Stimulated activated naive CD4-positive, alpha-beta T cell treated with Interleukin-2 at 50 U/mL for 16 hours (primary cell): ENCODE measurements at places on chromosomes 2 and 18.

DNA sequence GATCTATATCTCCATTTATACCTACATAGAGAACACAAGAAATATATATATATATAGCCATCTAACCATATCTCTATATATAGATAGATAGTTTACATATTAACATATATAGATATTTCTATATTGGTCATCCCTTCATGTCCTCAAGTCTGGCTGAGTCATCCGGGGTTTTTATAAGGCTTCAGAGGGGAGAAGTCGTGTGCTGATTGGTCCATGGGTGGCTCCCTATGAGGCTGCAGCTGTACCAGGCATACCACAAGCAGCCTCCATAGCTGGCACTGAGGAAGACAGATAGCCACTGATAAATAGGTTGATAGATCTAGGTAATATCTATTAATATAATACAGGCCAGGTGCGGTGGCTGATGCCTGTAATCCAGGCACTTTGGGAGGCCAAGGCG is 618.3 kb upstream of the SETBP1 start:
- no peak for DNase-seq

DNA sequence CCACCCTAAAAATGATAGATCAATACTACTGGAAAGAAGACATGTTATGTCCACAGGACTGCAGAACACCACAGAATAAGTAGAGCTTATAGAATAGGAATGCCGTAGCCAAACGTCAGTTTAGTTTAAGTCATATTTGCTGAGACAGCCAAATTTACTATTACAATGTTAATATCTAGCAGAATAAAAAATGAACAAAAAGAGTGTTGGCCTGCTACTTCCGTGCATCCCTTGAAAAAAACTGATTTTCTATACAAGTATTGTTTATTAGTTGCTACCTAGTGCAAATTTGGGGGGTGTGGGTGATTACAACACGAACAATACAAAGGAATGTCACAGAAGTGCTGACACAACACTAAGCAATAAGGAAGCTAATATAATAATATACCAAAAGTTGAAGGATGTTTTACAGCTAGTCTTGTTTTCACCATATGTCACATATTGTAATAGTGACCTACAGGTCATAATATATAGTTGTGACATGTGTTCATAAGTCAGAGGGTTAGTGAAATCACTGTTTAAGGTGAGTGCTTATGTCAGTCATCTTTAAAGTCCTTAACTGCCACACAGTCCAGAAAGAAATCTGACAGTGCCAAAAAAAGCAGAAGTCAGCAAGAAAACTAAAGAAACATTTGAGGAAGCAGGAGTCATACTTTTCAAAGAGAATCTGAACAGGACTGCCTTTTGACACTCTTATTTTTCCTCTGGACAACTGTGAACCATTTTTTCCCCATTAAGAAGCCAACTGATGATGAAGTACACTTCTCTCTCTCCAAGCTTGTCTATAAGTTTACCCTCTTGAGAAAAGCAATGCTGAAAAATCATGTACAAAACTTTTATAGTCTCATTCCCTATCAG is 376.4 kb downstream of the ZEB2 start:
- no peak for DNase-seq

DNA sequence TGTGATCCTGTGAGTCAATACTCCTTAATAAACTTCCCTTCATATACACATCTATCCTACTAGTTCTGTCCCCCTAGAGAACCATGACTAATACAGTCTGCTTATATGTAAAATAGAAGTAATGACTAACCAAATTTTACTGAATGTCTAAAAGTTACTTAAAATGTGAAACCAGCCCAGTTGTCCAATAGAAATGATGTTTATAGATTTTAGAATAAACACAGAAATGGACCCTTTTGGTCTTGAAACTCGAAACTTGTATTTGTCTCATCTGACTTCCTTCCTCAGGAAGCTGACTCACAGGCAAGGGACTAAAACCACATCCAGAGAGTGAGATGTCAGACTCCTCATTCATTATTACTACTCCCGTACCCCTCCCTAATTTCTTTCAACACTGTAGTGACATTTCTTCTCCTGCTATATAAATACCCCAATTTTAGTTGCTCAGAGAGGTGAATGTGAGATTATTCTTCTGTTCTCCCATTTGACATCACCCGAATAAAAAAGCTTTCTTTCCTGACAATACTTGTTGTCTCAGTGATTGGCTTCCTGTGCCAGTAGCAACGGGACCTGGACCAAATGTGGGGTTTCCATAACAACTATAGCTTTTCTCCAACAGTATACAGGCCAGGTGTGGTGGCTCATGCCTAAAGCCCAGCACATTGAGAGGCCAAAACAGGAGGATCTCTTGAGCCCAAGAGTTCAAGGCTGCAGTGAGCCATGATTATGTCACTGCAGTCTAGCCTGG is 486.0 kb downstream of the ERBB4 start:
- no peak for DNase-seq

DNA sequence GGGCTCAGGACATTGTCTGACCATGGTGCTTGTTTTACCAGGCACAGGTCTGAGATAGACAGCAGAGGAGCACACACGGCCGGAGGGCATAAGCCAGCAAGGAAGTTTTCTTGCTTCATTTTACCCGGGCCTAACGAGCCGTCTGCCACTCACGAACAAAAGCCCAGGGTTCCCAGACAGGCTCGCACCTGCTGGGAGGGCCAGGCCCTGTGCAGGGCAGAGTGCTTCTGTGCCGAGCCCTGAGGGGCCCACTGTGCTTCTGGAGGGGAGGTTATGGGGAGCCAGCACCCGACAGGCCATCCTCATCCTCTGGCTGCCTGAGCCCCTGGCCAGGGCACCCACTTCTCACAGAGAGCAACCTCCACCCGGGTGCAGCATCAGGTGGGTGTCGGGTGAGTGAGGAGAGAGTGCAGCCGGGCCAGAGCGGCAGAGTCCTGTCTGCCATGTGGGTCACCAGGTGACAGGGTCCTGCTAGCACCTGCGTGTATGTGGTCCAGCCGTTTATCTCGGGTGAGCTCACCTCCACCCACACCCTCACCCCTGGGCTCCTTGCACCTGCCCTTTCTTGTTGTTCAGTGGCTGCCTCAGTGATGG is 297.9 kb downstream of the NDUFA10 start:
- DNase-seq: no peak

DNA sequence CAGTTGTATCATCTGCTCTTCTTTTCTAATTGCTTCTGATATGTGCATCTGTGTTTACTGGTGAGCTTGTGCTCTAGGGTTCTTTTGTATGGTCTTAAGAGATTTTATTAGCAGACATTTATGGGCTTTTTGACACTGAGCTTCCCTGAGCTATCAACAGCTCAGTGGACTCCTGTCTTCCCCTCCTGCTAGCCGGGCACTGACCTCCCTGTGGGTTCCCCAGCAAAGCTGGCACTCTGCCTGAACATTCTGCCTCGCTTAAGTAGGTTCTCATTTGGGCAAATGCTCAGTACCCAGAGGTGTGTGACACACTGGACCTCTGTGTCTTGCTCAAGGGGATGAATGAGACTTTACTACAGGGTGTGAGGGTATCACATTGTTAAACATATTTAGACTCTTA is 15.8 kb downstream of the TRAF3IP1 start:
- DNase-seq: no peak

GRCh38 chr2:136008205-136008865 is 22.9 kb upstream of the DARS1 start:
- peak; percentile 61 for DNase-seq

- DNase-seq: no peak
Measured at GRCh38 chr18:4641771-4642368, 186.8 kb upstream of the DLGAP1 start.

DNA sequence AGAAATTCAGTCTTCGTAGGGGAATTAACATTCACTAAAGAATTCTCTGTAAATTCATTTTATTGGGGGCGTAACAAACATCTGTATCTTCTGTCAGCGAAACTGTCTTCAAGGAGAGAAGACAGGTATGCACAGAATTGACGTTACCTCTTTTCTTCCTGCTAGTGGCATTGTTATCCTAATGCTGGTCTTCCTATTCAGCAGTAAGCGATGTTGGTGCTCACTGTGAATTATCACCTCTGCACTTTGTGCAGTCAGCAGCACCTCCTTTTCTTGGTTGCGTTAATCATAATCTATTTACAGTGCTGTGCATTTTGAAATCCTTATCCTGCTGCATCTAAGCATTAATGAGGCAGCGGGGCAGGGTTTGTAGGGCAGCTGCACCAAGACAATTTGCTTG is 362.3 kb downstream of the SLC4A3 start:
- no peak for DNase-seq

DNA sequence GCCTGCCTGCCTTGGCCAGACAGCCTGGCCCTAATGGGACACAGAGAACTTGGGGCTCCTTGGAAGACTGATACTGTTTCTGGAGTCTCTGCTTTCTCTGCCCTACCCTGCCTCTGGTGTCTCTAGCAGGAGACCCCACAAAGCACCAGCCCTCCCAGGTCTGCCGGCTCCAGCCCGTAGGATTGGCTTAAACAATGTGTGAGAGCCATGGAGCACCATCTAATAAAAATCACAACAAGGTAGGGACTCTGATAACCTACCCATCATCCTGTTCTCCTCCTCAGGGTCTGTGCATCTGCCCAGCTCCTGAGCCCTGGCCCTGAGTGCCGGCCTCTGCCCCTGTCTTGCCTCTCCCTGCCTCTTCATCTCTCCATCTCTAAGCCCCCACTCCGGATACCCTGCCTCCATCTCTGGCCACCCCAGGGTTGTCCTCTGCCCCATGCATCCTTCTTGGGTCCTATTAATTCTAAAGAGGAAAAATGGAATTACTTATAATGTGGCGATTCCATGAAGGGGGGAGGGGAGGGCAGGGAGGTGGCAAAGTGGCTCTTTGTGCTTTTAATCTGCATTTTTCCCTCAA is 1.2 kb upstream of the ECEL1 start:
- no peak for DNase-seq

DNA sequence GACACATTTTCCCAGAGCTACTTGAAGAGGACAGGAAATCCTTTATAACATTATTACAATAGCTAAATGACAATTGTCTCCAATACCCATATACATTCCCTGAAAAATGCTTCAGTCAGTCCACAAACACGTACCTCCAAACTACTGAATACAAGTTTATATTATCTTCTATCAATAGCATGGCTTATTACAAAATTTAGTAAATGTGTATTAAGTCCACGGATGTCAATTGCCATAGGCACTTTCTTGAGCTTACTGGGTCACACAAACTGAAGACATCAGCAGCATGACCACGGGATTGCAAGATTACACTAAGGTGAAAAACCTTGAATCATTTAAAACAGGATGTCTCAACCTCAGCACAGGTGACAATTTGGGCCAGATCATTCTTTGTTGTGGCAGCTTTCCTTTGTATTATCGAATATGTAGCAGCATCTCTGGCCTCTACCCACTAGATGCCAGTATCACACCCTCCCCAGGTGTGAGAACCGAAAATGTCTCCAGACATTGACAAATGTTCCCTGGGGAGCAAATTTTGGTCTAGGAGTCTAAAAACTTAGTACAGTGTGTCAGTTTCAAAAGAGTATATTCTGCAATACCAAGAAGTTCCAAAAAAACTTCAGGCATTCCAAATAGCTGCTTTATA is 1.4 kb downstream of the MBD2 start:
- DNase-seq: peak; percentile 29

GRCh38 chr18:77482190-77483085 is 232.8 kb downstream of the GALR1 start:
- no peak for DNase-seq

GRCh38 chr2:66237803-66238379 is 197.0 kb upstream of the MEIS1 start:
- DNase-seq: no peak

GRCh38 chr18:45357686-45358470 is 257.4 kb upstream of the SLC14A2 start:
- no peak for DNase-seq

- no peak for DNase-seq
Measured at GRCh38 chr2:178008636-178009289, 63.8 kb downstream of the PDE11A start.

DNA sequence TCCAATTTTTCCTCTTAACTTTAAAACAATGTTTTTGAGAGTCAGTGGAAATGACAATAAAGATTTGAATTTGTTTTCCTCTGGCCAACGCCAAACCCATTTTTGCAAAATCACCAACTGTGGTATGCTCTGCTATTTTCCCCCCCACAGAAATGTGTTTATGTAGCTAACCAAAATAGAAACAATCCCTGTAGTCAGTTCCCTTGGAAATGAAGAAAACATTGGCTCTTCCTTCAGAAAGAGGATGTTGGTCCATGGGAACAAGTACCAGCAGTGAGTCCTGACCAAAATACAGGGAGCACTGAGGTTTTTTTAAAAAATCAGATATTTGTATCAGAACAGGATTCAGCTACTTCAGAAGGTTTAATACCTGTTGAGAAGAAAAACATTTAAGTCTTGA is 65.3 kb downstream of the SLC40A1 start:
- no peak for DNase-seq

GRCh38 chr2:102013206-102014040 is 21.7 kb downstream of the IL1R2 start:
- DNase-seq: no peak

GRCh38 chr2:88735133-88735532 is 43.7 kb downstream of the RPIA start:
- no peak for DNase-seq

DNA sequence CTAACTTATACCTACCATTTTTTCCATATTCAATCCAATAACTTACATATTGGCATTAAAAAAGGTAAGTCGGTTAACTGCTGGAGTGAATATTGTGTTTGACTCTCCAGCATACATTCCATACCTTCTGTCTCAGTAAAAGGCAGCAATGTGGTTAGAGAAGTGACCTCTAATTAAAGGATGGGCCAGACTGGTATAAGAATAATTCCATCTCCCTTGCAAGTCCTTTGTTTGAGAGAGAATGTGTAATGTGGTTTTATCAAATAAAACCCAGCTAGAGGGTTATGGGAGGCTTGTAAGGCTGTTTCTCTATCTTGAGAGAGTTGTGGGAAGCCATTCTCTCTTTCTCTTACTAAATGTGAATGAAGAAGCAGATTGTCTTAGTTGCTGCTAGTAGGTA is 289.3 kb upstream of the TCF4 start:
- DNase-seq: no peak

DNA sequence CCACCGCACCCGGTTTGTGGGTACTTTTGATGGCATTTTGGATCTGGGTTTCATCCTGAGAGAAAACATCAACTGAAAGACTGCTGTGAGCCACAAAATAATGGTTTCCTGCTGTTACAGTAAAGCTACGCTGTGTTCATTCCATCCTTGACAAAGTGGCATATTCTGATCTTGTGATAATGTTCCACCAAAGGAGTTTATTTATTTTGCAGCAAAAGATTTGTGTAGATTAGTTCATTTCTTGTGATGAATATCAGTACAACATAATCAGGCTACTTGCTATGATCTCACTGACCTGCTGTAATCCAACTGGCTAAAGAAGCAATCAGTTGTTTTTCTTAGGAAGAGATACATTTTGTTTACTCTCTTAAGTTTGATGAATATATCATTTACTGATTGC is 45.0 kb downstream of the EEF1B2 start:
- no peak for DNase-seq

- DNase-seq: no peak
Measured at GRCh38 chr18:36769611-36770314, 59.0 kb downstream of the TPGS2 start.

DNA sequence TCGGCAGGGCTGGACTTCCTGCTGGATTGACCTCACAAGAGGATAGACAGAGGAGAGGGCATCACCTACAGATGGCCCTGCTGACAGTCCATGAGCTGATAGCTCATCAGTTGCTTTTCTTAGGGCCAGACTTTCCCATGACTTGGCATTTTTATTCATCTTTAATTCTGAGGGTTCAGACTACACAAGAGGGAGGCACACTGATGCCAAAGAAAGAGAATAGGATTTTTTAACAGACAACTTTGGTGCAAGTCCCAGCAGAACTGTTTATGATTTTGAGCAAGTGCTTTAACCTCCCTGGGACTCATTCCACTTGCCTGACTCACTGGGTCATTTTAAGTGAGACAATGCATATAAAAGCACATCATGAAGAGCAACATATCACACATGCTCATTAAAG is 299.2 kb downstream of the INSIG2 start:
- no peak for DNase-seq
